ENCODE measurements at places on chromosomes 3 and 15.

DNA sequence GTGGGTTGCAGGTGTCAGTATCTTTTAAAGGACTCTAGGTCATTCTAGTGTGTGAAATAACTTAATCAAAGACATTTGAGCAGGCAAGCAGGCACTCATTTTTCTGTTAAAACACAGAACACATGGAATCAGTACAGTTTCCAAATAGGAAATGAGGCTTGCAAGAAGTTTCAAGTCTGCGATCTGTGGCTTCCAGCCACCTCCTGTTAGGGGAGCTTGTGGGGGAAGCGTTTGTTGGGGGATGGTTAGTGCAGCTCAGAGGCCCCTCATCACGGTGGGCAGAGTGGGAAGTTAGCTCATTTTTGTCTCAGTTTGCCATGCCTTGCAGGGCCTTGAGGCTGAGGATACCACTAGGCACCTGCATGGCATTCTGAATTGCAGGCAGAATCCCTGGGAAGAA is 59.9 kb downstream of the SLC6A11 start:
- DNase-seq = no peak

- DNase-seq = no peak
Observed at GRCh38 chr3:4856136-4856535, 123.1 kb upstream of the BHLHE40 start.

GRCh38 chr3:64901522-64901885 is 213.7 kb upstream of the ADAMTS9 start:
- DNase-seq = no peak

GRCh38 chr15:62966294-62967078 is 76.1 kb upstream of the TPM1 start:
- DNase-seq = no peak

DNA sequence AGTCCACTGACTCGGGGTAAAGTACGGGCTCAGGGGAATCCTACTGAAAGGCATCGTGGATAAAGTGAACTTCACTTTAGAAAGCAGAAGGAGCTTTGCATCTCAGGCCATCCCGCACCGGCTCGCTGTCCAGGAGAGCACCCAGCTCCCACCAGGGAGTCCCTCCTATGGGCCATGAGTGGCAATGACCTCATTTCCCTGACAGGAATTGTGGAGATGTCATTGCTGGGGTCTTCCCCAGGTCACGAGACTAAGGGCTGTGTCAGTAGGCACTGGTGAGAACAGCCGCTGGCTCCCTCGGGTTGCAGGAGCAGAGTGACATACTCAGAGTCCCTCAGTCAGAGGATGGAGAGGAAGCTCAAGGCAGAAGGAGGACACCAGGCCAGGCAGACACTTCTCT is 97.3 kb downstream of the XXYLT1 start:
- DNase-seq = no peak

- DNase-seq = no peak
Observed at GRCh38 chr15:74710319-74711094, 14.7 kb upstream of the EDC3 start.

GRCh38 chr3:52225452-52226228 is at the start of gene TLR9:
TLR9 (minus strand) TSS chr3:52225645; CDS start chr3:52225529, 116 bp downstream.
- DNase-seq = no peak

DNA sequence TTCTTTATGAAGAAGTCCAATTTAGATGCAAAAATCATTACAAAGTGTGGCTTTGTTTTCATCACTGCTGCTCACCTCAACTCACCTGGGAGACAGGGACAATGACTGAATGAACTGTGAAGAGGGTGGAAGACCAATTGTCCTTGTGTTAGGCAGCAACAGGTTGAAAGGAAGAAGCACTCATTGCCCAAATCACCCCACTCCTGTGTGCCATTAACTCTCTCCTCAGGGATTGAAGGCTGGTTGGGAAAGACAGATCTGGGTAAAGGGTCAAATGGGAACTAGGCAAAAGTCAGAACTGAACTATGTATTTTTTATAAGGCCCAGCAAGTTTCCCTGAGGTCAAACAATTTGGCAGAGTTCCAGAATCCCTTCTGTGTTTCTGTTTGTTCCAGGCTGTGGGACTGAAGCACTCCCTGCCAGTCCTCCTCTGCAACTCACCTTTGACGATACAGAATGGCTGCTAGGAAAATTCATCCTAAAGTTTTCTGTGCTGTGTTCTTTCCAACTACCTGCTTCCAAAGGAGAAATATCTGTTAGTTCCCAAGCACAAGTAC is 68.6 kb upstream of the CCDC39 start:
- DNase-seq = no peak

DNA sequence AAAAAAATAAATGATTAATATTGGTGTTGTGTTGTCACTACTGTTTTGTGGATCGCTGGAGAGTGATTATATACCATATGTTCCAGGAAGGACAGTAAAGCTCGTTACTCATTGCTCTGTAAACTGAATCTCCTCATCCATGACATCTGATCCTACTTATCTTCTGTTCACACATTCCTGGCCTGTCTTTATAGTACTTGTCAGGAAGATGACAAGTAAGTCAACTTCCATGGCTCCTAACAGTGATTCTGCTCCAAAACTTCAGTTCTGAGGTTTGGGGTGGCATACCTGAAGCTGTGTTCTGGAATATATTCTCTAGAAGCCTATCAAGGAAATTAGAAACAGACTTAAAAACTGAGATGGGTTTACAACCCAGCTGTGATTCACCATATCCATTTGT is 288.9 kb downstream of the ZBBX start:
- peak; percentile 47 for DNase-seq

DNA sequence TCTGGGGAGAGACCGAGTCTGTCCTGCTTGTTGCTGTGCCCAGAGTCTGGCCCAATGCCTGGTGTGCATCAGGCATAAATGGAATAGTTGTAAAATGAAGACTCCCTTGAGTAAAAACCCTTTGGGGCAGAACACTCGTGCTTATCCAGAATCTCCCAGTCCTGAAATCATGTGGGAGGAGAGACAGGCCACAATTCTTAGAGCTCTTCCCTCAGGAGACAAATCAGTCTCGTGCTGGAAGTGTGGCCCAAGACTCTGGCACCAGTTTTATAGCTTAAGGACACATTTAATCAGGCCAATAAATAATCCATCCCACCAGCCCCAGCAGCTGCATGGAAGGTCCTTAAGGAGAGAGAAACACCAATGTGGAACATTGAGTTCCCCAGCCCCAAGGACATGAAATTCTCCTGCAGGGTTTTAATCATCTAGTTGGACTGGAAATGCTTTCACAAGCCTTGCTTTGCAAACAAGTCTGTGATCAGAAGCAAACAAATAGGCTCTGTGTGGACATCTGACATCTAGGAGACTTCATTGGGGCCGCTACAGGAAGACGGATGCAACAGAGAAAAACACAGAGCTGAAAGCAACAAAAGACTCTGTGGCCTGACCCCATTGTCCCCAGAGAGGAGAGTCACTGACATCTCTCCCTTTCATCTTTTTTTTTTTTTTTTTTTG is 70.4 kb downstream of the LSM3 start:
- no peak for DNase-seq

GRCh38 chr15:98824595-98824994 is 176.3 kb downstream of the IGF1R start:
- no peak for DNase-seq

DNA sequence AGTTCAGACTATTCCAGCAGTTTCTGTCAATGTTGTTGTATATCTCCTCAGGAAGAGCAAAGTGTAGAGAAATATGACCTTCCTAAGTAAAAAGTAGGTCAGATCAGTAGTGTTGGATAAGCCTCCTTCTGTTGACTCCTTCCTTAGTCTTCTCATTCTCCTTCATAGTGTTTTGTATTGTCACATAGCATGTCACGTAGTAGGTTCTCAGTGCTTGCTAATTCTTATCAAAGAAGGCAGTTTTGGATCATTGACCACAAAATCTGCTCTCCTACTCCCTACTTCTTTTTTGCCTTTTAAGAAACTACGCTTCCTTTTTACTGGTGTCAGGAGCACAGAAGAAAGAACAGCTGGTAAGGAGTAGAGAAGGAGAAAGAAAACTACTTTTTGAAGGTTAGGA is 1.0 kb upstream of the MGA start:
- no peak for DNase-seq

GRCh38 chr3:46921871-46922271 is 44.4 kb downstream of the PTH1R start:
- DNase-seq = no peak

GRCh38 chr3:122919291-122919610 is 108.3 kb downstream of the SEMA5B start:
- no peak for DNase-seq

GRCh38 chr3:116164039-116164438 is 281.2 kb downstream of the LSAMP start:
- DNase-seq = no peak

GRCh38 chr3:42590989-42591756 is 513 bp downstream of the SS18L2 start:
- no peak for DNase-seq

DNA sequence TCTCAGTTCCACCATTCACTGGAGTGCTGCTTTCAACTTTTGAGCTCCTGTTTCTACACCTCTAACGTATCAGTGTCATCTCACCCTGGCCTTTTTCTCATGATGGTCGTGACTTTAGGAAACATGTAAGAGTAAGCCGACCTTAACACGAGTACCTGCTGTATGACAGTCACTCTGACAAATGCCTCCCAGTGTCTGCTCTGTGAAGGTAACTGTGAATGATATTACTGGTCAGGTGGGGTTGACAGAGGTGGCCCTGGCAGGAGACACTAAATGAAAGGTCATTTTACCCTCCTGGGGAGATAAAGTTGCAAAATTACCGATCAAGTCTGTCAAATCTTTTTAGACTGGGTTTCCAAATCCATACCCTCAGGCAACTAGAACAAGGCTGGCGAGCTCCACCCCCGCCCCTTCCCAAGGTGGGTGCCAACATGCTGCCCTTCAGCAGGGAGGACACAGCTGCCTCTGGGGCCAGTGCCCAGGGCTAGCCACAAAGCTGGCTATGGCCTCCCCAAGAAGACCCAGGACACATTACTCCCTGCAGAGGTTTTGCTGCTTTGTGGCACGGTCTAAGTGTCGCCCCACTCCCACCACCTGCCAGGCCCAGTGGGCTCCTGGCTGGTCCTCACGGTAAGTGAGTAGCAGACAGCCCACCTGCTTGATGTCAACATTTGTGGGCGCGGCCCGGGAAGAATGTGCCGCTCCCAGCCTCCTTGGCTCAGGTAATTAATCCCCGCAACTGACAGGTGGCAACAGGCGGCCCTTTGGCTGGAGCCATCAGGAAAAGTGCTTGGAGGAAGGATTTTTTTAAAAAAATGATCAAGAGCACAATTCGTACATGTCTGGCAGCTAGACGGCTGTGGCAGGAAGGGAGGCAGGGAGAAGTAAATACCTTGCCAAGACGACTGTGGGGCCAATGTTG is 211.8 kb downstream of the TP63 start:
- no peak for DNase-seq

GRCh38 chr3:128760042-128760441 is 34.1 kb downstream of the RAB7A start:
- DNase-seq = no peak

GRCh38 chr15:68177742-68178141 is 27.4 kb downstream of the CALML4 start:
- no peak for DNase-seq

DNA sequence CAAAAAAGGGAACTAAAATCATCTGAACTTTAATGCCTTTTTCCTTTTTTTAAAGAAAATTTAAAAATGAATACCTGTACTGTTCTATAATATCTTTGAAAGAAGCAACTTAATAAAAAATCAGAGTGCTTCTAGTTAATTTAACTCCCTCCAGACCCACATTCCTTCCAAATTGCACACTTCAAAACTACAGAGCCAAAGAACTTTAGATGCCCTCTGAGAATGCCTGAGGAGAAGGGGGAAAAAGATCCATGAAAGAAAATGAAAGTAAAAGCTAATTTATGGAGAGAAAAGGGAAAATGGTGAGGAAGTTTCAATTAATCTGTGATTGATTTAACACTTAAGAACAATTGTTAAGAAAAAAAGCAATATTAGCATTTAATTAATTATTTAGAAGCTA is 1141.6 kb downstream of the IGSF11 start:
- no peak for DNase-seq

GRCh38 chr15:87489456-87489855 is 767.1 kb downstream of the NTRK3 start:
- peak; percentile 6 for DNase-seq

DNA sequence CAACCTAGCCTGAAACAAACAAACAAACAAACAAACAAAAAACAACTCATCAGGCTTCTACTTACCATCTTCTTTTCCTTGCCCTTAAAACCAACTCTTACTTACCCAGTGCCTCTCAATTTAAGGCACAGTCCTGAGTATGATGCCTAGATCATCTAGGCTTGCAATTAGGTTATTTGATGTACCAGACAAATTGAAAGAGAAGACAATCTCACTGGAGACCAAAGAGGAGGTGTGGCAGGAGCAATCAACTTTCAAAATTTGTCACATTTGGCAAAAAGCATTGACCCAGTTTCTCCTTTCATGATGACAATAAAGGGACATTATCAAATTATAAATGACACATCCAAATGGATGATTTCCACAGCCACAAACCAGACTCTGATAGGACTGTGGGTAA is 36.0 kb downstream of the AAGAB start:
- no peak for DNase-seq

DNA sequence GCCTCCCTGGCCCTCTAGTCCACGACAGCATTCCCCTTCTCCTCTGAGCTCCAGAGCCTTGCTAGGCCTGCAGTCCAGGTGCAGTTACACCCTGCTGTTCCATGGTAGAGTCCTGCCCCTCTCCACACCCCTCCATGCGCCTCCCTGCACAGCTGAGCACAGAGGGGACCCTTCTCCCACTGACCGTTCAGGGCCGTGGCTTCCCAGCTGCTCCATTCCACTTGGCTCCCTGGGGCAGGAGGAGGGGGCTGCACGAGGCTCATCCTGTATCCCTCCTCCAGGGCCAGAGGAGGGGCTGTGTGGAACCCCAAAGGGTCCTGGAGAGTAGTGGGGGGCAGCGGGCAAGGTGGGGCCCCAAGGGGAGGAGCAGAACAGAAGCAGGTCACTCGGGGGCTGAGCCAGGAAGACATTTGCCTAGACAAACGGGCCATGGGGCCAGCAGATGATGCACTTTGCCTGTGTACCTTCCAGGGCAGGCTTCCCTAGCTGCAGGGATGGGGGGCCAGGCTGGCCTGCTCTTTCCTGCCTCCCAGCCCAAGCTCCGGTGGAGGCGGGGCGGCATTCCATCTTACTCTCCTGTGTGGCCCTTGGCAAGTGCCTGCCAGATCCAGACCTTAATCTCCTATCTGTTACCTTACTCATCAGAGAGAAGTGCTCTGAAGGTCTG is 20.7 kb upstream of the GOLGA6C start:
- no peak for DNase-seq

DNA sequence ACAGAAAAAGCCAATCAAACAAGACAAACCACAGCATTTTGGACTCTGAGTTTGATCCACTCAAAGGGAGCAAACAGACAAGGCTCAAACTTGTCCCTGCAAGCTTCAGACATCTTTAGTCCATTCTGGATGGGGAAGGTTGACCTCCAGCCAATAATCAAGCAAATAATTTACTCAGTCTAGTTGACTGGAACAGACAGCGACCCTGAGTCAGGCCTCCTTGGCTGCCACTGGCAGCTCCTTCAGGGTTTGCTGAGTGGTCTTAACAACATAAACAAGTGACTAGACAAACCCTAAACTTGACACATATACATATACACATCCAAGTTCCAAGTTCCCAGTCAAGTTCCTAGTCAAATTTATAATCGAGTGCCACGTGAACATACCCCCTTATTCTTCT is 313.9 kb downstream of the POLQ start:
- no peak for DNase-seq

- DNase-seq = no peak
Observed at GRCh38 chr3:128270559-128271492, 117.5 kb downstream of the EEFSEC start.

Data from NCI-H446 treated with DMSO at 0.1 percent for 48 hours (cell line).